ENCODE measurements at places on chromosomes 13 and 19.

DNA sequence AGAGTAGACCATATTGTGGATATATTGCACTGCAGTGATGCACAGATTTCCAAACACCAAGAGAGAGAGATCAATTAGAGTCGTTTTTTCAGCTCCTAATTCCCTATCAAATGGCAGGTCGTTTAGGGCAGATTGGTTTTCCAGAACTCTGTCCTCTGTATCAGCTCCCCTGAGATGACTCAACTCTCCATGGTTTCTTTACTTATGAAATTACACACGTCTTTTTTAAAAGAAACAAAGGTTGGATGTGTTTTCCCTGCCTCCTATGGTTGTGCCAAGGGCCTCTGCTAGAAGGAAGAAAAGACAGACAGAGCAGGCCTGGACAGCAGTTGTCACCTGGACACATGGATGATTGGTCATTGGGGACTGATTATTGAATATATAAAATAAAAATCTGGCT lies 478.1 kb upstream of the NBEA start:
- DNase-seq, result no peak

- no peak for DNase-seq
Measured at GRCh38 chr13:98954313-98954712, 23.6 kb downstream of the DOCK9 start.

GRCh38 chr19:47229676-47230053 lies 1.3 kb downstream of the BBC3 start:
- peak; percentile 52 for DNase-seq

- DNase-seq, result no peak
Measured at GRCh38 chr19:1254081-1254527, 5.7 kb downstream of the MIDN start.

DNA sequence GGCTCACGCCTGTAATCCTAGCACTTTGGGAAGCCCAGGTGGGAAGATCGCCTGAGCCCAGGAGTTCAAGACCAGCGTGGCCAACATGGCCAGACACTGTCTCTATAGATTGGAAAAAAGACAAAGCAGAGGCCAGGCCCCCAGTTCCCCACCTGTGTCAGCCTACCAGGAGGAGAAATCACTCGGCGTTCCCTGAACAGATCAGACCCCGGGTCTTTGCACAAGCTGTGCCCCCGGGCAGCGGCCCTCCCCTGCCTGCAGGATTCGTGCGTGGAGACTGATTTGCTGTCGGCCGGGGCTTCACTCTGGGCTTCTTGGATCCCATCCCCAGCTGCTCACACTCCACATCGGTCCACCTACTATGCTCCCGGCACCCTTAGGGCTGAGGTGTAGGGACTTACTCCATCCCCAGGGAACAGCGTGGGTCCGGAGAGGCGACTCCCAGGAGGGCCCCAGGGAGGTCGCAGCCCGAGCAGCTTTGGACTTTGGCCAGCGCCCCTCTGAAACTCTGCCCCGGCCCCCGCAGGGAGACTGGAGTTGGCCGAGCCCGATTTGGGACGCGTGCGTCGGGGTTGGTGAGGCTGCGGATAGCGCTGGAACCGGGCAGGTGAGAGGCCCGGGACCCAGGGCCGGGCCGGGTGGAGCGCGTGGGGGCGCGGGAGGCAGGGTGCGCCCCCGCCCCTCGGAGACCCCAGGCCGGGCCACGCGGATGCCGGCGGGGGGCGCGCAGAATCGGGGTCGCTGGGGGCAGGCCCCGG lies 515 bp upstream of the EFNA2 start:
- no peak for DNase-seq

DNA sequence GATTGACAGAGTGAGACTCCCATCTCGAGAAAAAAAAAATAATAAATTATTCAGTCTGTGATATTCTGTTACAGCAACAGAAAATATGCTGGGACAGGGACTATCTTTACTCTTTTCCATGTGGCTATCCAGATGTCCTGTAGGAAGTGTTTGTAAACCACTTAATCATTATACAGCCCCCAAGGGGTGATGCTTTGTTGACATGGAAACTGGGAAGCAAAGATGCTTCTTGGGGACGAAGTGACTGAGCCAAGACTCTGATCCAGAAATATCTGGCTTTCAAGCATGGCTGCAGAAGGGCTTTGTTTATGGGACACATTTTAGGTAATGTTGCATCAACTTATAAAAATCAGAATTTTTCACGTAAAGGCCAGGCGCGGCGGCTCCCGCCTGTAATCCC lies 5.4 kb downstream of the ZNF8 start:
- no peak for DNase-seq

- DNase-seq, result no peak
Measured at GRCh38 chr13:89610881-89611280, 1736.6 kb upstream of the MIR17HG start.

GRCh38 chr13:20955496-20955895 lies 53.0 kb upstream of the XPO4 start:
- DNase-seq, result no peak

DNA sequence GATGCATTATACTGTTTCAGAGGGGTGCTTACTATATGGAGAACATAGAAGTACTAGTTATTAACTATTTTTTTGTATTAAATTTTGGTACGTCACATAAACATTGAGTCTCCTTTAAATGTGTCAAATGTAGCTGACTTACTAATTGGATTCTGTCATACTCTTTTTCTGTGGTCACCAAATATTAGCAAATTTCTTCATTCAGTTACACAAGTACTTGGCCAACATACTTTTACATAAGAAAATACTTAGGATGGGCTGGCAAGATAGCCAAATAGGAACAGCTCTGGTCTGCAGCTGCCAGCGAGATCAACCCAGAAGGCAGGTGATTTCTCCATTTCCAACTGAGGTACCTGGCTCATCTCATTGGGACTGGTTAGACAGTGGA lies 19.2 kb downstream of the LPAR6 start:
- DNase-seq, result no peak

GRCh38 chr13:45820106-45820838 lies 31.3 kb downstream of the SIAH3 start:
- no peak for DNase-seq

GRCh38 chr13:77530875-77531274 lies 4.6 kb upstream of the SCEL start:
- peak; percentile 39 for DNase-seq

GRCh38 chr19:45955905-45956608 lies 17.6 kb downstream of the NOVA2 start:
- no peak for DNase-seq

- no peak for DNase-seq
Measured at GRCh38 chr13:42215578-42216421, 56.2 kb upstream of the AKAP11 start.

GRCh38 chr19:48745208-48745995 lies 1.3 kb downstream of the IZUMO1 start:
- DNase-seq, result no peak

DNA sequence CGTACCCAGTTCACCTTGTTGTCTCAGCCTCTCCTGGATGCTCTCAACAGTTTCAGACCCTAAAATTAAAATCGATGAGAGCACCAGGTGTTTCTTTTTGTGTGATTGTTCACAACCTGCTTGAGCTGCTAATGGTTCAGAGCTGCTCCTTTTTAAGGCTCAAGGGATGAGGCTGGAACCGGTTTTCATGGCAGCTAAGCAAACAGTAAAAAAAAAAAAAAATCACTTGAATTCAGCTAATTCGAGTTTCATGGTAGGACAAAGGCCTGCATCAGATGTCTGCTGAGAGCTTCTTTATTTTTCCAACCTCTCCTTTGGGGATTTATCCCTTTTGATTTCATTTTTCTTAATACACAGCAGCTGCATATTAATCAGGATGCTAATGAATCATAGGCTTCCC lies 6.5 kb downstream of the SYCE2 start:
- no peak for DNase-seq

Measured in Right ventricle myocardium inferior (tissue), 1 donor.